ENCODE measurements at places on chromosomes 1 and 21.

- no peak for DNase-seq
These were observed 1021.6 kb downstream of the NCAM2 start for GRCh38 chr21:22019766-22020165.

DNA sequence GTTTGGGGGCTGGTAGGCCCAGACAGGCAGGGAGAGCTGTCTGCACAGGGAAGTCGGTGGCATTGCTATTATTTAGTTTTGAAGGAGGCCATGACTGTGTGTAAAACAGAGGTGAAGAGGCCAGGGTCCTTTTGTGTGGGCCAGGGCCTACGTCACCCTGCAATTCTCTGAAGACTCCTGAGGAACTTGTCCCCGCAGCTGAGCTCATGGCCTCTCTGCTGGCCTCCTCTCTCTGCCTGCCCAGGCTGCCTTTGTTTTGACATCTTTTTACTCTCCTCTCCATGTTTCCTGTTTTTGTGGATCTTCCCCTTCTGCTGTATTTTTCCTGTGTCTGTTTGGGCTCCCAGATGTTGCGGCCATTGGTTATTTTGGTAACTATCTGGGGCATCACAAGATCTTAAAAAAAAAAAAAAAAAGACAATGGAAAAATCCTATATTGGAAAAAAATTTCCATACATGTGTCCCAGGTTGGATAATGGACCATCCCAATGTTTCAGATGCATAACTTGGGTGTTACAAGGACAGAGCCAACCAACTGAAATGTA is 280.7 kb downstream of the RPS6KC1 start:
- no peak for DNase-seq

GRCh38 chr1:35857830-35858229 is 25.2 kb upstream of the AGO1 start:
- DNase-seq, result peak; percentile 27

DNA sequence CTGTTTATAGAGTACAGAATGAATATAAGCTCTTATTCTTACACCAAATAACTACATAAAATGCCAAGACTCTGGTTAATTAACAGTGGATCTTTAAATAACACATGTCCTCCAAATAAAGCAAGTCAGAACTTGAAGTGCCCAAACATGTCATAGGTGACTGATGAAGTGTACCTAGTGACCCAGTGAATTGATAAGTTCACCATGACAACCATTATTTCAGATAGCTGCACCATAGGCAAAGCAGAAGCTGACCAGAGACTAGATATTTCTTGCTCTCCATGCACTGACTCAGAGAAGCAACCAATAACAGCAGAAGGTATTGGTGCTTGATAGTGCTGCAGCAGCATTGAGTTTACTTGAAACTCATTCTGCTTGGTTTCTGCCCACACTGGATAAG is 192.1 kb downstream of the DUSP10 start:
- no peak for DNase-seq

DNA sequence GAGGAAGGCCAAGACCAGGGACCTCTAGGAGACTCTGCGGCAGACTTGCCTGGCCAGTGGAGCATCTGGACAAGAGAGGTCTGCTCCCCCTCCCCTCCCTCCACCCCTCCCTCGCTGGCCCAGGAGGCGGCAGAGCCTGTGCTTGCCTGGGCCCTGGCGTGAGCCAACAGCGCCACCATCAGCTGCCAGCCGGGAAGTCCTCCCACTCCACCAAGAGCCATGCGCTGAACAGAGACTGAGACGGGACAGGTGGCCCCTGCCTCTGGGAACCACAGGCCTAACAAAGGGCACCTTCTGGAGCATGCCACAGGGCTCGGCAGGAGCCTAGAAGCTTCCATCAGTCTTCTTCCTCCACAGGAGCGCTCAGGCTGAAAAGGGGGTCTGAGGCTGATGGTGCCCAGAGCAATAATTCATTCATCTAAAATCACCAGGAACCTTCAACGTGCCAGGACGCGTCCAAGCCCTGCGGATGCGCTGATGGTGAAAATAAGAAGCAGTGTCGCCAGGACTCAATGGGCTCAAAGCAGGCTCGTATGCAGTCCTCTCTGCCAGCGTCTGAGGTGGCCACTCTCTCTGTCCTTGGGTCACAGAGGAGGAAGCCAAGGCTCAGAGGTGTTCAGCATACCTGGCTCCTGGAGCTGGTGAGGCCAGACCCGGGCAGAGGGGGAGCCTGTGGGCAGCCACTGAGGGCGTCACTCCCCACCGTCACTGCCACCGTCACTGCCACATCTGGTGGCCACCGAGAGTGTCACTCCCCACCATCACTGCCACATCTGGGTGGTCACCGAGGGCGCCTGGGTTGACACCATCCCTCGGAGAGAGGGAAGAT is 161.2 kb downstream of the NPHP4 start:
- no peak for DNase-seq

DNA sequence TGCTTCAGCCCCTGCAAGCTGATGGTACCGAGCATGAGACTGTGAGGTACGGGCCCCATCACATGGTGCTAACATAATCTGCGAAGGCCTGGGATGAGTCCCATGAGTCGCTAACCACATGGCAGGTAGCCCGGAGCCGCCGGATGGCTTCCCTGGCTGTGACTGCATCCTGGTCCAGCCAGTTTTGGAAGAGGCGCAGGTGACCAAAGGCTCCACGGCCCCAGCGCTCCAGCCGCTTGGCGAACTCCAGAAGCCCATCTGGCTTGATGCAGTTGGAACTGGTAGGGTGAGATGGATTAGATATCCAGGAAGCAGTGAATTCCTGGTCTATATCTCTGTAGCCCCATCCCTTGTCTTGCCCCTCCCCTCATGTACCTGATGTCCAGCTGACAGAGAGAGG is 24.6 kb downstream of the LRRC41 start:
- DNase-seq, result no peak

DNA sequence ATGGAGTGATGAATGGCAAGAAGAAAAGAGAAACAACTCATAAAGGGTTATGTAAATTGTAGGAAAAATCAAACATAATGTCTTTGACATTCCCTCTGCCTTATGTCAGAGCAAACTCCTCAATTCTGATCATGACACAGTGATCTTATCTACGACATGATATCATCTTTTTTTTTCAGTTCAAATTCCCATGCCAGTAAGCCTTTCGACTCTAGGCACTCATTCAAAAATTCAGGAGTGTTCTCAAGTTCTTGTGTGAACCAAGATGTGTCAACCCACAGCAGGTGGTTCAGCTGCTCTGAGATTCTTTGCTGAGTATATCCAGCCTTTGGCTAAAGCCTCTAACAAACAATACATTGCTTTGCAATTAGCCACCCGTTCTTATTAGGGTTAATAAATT is 97.1 kb upstream of the ESRRG start:
- DNase-seq, result no peak

DNA sequence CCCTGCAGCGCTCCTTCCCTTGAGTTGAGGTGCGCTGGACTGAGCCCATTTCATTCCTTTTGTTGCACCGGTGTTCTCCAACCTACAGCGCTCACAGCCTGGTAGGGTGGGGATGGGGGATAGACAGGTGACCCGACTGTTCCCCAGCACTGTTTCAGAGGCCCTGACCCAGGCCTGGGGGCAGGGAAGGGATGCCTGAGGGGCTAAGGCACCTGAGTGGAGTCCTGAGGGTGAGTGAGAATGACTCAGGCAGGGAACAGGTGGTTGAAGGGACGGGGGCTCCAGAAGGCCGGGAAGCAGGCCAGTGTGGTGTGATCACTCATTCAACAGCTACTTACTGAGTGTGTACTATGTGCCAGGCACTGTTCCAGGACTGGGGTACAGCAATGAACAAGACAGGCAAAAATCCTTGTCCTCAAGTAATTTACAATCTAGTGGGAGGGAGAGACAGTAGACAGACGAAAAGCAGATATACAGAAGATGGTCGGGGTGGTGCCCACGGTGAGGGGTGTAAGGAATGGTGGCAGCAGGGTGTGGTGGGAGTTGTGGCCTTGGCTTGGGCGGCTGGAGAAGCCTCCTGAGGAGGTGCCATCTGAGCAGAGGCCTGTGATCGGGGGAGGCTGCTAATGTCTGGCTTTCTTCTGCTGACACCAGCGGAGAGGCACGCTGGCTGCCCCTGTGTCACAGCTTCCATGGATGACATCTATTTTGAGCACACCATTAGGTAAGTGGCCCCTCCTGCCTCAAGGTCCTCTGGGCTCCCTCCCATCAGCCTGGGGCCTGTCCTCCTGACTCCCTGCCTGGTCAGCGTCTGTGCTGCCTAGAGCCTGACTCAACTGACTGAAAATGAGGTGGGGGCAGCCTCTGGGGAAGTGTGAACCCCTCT is 37.4 kb downstream of the ACOT11 start:
- DNase-seq, result no peak

- no peak for DNase-seq
These were observed 182.0 kb upstream of the RUNX1 start for GRCh38 chr21:35231090-35231489.

DNA sequence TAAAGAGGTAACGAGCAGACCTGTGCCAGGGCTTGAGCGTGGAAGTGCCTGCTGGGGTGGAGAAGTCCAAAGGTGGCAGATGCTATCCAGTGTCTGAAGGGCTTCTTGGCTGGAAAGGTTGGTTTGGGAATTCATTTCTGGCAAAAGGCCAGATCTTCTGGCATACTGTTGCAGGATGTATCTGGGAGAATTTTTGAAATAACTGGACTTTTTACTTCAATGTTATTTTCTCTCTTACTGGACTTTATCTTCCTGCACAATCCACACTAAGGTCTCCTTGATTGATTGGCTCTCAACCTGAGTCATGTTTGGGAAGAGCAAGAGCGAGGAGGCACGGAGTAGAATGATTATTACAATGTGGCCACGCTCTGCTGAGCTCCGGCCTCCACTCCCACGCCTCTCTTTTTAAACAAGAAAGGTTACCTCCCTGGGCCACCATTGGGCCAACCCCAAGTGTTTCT is 278.4 kb downstream of the TM2D1 start:
- DNase-seq, result no peak

GRCh38 chr1:31768939-31769704 is 5.0 kb upstream of the ADGRB2 start:
- no peak for DNase-seq

GRCh38 chr1:231927431-231927830 is 300.8 kb downstream of the DISC1 start:
- DNase-seq, result no peak

GRCh38 chr1:77275194-77275593 is 6.6 kb upstream of the AK5 start:
- DNase-seq, result no peak

DNA sequence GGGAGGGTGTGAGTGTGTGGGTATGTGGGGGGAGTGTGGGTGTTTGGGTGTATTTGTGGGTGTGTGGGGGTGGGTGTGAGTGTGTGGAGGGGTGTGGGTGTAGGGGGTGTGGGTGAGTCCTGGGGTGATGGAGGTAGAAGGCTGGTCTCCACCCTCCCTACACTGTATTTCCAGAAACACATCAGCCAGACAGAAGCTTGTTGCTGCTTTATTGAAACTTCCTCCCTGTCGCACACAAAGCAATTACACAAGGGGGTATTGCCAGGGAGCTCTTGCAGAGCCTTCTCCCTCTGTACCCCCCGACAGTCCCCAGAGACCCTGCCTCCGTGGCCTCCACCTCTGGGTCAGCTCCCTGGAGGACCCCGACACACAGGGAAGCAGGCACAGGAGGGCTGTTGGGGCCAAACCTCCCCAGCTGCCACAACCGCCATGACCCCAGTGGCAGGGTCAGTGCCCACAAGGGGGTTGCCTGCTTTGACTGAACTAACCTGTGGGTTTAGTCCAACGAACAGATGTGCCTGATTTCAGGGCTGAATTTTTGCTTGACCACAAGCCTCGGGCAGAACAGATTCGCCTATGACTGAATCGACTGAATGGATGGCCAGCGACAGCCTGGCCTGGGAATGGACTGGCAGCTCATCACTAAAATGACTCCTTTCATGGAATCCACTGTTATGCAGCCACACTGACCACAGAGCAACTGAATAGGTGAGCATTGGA is 9.1 kb upstream of the MATN1 start:
- no peak for DNase-seq

DNA sequence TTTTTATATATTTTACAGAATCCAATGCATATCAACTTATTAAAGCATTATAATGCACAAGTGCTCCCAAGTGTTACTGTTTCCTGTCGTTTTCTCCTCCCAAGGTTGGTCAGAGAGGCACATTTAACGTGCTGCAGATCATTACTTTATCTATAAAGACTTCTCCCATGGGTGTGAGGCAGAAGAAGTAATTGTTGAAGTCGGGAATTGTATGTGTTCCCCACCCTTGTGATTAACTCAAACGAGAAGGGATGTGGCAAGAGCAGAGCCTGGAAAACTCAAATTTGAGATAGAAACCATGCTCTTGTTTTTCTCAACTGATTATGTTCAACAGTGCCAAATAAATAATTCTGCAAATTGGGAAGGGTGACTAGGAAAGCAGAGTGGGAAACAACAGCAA is 412.5 kb upstream of the ADAMTS5 start:
- no peak for DNase-seq

- DNase-seq, result no peak
These were observed 1.5 kb upstream of the ST6GALNAC5 start for GRCh38 chr1:76865696-76866286.

DNA sequence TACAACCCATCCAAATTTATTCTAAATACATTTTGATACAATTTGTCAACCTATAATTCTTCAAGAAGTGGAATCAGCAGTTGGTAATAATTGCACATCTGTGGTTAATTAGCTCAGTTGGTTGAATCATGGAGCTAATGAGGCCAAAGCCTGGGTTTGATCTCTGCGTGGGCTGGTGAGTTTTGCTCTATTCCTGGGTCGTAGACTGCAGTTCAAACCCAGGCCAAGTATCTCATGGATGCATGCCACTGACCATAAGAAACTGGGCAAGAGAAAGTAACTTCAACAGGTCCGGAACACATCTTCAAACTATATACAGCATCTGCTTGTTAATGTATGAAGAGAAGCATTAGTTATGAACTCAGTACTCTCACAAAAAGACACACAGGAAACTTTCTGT is 779.7 kb downstream of the USP25 start:
- DNase-seq, result no peak

DNA sequence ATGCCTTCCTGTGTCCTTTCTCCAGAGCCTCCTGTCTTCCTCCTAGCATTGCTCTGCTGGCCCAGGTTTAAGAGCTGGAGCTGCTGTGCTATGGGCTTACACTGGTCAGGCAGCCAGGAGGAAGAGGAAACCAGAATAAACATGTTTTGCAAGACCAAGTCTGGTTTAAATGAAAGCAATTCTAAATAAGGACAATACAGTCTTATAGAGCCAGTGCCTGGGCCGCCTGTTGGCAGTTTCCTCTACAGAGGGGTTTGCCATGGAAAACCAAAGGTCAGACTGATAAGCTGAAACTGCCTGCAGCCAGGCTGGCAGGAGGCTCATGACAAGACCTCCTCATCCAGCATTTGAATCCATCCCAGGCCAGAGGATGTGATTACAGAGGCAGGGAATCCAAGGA is 92.9 kb upstream of the FGGY start:
- no peak for DNase-seq

Data from ACHN (cell line).